ENCODE measurements at places on chromosomes 6 and 20. TPM values are rescaled to one million over a fixed set of nuclear protein-coding genes. Genes with fewer than 3 reads are reported as not detected.

- DNase-seq: no peak
These were observed 33.3 kb downstream of the CST9L start for GRCh38 chr20:23534801-23535593.

SNAP91 gene
- 2.0 TPM for total RNA-seq

FOXC1 gene
- total RNA-seq: 2.4 TPM

DNA sequence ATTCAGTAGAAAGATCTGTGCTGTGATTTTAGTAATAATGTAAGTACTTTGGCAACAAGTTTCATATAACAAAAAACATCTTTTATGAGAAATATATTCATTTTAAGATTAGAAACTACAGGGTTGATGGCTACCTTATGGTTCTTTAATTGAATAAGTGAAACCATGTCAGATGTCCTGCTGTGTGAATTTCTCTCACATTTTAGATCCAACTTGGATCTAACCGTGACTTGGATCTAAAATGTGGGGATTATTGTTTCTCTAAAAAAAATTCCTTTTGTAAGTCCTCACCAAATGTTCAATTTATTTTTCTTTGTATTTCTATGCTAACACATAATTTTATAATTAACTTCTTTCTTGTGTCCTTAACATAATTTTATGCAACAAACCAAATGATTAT lies 30.4 kb downstream of the ZC2HC1B start:
- no peak for DNase-seq

- no peak for DNase-seq
These were observed 22.7 kb downstream of the SLC12A5 start for GRCh38 chr20:46051556-46052308.

All from pancreas (tissue), 10 donors.